Suppressor macrophage treated with lipopolysaccharide for 1 hour (primary cell): ENCODE measurements at places on chromosomes 11 and 22.
A peak's percentile ranks its signal among the peaks of the same experiment; 100 is the strongest.

- DNase-seq, result no peak
Observed at GRCh38 chr11:69087811-69088210, 39.1 kb downstream of the TPCN2 start.

- no peak for DNase-seq
Observed at GRCh38 chr11:59417023-59417422, 9.2 kb downstream of the OR5A2 start.

DNA sequence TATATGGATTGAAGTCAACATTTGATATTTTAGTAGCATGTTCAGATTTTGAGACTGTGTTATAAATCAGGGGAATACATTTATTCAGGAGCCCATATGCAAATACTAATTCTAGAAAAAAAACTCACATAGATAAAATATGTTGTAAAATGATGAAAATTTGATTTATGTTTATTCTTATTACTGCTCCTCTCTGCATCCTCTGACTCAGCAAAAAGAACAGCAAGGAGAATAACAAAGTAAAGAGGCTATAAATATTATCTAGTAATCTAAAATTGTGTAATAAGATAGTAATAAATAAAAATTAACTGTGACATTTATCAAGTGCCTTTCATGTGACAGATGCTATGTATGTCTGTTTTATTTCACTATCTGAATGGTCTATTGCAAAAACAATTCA lies 507.2 kb upstream of the ANO3 start:
- no peak for DNase-seq

- peak; percentile 43 for DNase-seq
Observed at GRCh38 chr22:43289531-43289963, 53.6 kb downstream of the SCUBE1 start.

DNA sequence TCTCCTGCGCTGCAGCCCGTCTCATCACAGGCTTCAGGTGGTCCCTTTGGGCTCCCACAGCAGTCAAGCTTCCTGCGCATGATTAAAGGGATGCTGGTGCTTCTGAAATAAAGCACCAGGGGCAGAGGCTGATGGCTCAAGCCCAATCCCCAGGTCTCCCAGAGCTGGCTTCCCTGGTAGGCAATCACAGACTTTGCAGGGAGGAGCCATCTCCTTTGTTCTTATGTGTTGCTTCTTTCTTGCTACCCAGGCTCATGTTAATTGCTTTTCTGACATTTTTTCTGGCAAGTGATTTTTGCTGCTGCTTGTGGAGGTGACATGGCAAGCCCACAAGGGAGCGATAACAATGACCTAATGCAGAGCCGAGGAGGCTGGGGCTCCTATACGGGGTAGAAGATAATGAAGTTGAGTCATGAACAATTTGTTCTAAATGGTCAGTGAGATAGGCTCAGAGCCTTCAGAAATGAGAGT lies 25.2 kb upstream of the PLET1 start:
- DNase-seq, result no peak

GRCh38 chr11:104699981-104700380 lies 198.3 kb downstream of the CASP12 start:
- DNase-seq, result no peak

- peak; percentile 24 for DNase-seq
Observed at GRCh38 chr22:26847046-26847445, 189.7 kb downstream of the MIAT start.

GRCh38 chr11:28735511-28735910 lies 627.3 kb downstream of the METTL15 start:
- no peak for DNase-seq

DNA sequence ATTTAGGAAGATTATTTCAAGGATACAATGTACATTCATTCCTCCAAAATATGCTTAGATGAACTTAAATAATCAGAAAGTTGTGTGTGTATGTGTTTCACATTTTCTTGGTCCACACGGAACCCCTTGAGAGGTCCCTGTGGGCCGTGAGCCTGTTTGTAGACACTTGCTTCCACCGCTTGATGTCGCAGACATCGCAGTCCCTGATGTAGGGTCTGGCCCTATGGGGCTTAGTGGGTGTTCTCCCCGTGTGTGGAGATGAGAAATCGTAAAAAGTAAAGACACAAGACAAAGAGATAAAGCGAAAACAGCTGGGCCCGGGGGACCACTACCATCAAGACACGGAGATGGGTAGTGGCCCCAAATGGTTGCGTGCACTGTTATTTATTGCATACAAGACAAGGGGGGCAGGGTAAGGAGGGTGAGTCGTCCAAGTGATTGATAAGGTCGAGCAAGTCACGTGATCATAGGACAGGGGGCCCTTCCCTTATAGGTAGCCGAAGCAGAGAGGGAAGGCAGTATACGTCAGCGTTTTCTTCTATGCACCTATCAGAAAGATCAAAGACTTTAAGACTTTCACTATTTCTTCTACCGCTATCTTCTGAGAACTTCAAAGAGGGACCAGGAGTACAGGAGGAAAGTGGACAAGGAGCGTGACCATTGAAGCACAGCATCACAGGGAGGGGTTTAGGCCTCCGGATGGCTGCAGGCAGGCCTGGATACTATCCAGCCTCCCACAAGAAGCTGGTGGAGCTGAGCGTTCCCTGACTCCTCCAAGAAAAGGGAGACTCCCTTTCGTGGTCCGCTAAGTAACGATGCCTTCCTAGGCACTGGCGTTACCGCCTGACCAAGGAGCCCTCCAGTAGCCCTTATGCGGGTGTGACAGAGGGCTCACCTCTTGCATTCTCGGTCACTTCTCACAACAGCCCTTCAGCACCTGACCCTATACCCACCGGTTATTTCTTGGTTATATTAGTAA lies 1.2 kb upstream of the APOBEC3C start:
- DNase-seq, result no peak

- no peak for DNase-seq
Observed at GRCh38 chr11:12439615-12440014, 62.2 kb downstream of the PARVA start.

DNA sequence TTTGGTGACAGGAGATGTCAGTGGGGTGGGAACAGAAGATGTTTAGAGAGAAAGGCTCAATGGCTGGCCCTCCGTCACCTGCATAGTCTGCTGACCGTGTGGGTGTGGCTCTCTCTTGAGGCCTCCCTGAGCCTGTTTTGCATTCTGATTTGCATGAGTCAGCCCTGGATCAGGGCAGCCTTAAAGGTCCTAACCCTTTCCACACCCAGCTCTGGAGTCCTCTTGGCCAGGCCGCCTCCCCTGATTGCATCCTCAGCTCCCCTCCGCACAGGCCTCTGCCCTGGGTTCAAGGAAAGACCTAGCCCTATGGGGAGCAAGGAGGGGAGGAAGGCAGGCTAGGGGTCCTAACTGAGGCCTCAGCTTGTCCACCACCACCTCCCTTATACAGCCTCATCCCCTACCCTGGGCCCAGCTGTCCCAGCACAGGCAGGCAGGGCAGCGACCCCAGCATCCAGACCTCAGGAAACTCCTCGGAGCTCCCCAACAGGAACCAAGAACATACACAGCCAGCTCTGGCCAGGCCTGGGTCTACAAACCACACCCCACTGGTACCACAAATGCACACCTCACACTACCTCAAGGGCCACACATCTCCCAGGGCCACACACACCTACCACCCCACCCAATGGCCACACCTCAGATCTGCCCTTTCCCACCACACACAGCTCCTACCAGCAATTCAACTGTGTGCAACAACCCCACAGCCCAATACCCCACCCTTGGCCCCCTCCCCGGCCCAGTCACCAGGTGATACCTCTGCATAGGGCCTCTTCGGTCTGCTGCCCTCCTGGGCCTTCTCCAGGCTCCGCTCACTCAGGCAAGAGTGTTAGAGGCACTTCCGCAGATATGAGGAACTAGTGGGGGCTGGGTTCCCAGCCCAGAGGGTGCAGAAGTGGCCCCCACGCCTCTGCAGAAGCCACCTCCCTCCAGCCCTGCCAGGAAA lies 13.7 kb downstream of the ARAP1 start:
- DNase-seq, result peak; percentile 82

GRCh38 chr22:23786261-23786710 lies 480 bp upstream of the SMARCB1 start:
- no peak for DNase-seq

- no peak for DNase-seq
Observed at GRCh38 chr22:35475545-35475944, 65.1 kb upstream of the RASD2 start.

DNA sequence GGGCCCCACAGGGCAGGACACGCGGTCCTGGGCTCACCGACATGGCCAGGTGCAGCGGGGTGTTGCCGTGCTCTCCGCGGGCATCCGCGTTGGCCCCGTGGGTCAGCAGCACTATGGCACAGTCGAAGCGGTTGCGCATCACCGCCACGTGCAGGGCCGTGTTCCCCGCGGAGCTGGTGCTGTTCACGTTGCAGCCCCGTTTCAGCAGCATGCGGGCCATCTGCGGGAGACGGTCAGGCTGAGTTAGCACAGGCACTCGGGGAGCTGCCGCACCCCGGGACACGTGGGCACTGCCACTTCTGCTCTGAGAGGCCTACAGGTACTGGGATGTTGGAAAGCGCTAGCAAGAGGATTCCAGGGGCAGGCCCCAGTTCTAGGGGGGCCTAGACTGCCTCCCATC lies 22.3 kb upstream of the BAIAP2L2 start:
- no peak for DNase-seq

DNA sequence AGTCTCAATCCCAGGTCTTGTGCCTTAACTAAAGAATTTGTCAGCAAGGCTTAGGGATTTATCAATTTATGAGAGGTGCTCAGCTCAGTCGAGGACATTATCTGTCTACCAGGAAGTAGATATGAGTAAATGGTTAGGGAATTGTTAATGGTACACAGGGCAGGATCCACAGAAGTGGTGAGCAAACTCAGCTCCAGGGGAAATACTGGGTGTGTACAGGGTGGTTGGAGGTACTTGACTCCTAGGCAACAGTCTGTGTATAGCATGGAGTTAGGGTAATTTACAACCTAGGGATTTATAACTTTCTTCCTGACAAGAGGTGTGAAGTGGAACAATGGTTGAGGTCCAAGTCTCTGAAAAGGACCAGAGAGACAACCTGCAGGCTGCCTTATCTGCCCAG lies 123.4 kb upstream of the OR9Q1 start:
- no peak for DNase-seq

GRCh38 chr11:60316317-60316716 lies 10.7 kb upstream of the MS4A6E start:
- no peak for DNase-seq

GRCh38 chr11:3146612-3147256 lies 18.4 kb downstream of the OSBPL5 start:
- DNase-seq, result no peak

DNA sequence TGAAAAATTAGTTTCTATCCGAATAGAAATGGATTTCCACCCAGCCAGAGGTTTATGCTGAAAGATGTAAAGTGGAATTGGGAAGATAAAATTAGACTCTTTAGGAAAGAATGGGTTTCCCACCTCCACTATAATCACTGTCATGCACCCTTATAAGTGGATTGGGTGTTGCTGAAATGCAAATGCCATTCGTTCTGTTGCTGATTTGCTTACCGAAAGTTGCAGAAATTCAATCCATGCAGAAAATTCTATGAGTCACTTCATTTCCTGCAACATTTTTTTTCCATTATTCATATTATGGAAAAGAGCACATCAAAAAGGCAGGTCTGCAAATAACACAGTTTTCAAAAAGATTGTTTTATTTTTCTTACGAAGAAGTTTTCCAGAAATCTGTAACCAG lies 65.6 kb downstream of the LDLRAD3 start:
- DNase-seq, result peak; percentile 35

DNA sequence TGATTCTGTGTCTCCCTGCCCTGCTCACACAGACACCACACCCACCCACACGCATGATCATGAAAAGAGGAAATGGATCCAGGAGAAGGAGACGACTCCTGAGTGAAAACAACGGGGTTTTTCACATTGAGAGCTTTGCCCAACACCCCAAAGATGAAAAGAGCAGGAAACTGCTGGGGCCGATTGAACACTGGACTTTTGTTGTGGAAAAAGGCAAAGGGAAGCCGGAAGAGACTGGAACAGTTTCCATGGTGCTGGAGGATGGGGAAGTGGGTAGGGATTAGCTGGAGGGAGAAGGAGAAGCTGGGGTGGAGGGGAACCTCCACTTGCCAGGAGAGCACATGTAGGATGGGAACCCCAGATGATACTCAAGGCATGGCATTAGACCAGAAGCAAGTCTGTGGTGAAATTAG lies 5.2 kb upstream of the SLC43A3 start:
- peak; percentile 85 for DNase-seq

DNA sequence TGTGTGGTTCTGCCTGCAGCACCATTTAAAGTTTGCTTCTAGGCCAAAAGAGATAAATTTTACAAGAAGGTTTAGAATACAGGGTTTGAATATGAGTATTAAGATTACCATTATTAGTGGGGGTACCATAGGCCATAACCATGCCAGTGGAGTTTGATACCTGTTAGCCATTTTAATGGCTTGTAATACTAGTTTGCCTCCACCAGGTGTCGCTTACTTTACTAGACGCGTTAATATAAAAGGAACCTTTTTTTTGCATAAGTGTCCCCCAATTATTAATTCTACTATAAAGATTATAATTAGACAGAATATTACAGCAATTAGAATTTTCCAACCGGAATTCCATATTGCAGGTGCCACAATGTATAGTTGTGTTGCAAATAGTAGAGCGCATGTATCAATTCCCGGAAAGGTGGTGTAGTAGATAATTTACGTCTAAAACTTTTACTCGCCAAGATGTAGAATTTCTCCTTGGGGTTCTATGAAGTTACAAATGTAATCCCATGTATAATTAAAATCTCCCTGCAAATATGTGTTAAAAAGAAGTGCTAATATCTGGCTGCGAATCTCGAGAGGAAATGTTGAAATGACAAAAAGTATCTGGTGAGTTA lies 16.1 kb downstream of the MS4A6E start:
- peak; percentile 68 for DNase-seq

- DNase-seq, result no peak
Observed at GRCh38 chr11:30388957-30389356, 66.1 kb downstream of the ARL14EP start.

GRCh38 chr22:43901976-43902643 lies 10.3 kb upstream of the PNPLA5 start:
- DNase-seq, result no peak

GRCh38 chr22:22398530-22399327 lies 109.8 kb downstream of the ZNF280B start:
- DNase-seq, result no peak

- no peak for DNase-seq
Observed at GRCh38 chr22:46377525-46378425, 42.3 kb downstream of the TRMU start.
